ENCODE measurements at places on chromosomes 3 and 15.

DNA sequence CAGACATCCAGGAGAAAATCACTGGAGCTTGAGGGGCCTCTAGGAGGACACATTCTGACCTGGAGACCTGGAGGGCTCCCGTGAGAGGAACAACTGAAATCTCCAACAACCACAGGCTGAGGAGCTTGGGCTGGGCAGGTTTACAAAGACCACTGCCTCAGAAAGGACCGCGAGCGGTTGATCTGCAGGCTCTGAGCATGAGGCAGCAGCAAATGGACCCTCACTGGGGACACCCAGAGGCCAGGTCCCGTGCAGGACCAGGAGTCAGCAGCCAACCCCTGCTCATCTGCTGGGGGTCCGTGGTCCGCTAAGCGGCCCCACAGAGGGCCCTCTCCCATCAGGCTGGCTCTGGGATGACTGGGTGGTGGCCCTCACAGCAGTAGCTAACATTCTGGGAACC, 10.5 kb upstream of the EPHB3 start:
- no peak for DNase-seq

DNA sequence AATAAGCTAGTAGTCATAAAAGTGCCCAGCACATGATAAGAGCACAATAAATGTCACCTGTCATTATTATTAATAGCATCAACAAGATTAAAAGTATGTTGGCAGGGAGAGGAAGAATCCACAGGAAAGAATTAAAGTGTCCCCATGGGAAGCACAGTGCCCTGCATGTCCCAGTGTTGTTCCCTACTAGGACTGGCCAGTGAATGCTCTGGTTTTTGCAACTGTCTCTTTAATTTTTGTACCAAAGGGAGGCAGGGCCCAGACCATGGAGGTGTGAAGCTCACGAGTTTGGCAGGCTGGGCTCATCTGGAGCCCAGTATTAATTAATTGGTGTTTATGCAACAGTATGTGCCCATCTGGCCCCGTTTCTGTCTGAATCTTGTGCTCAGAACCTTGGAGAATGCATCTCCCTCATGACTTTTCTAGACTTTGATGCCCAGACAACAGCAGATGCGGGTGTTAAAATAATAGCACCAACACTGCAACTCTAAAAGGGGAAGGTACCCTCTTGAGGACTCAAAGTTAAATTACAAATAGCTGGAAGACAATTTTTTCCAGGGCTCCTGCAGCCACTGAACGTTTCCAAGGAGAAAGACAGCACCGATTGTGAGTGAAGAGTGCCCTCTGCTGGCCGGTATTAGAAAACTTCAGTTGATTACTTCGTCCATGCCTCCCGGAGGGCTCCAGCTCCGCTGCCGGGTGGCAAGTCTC, 71.9 kb upstream of the SPATA12 start:
- peak; percentile 78 for DNase-seq

DNA sequence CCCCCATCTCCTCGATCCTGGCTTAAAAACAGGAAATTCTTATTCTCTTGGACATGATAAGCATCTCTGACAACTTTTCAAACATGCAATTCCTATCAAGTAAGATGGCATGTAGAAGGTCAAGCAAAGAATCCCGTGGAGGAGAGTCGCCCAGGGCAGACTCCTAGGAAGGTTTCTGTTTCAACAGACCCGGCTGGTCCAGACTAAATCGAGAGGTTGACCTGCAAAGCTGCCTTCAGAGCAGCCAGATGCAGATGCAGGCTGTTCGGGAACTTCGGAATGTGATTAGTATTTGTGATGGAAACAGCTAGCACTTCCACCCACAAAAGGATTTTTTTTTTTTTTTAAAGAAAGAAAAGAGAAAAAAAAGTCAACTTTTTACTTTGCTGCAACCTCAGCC, 216.8 kb downstream of the NR1D2 start:
- DNase-seq = no peak

GRCh38 chr3:193914602-193915001, 221.3 kb upstream of the HES1 start:
- DNase-seq = no peak

DNA sequence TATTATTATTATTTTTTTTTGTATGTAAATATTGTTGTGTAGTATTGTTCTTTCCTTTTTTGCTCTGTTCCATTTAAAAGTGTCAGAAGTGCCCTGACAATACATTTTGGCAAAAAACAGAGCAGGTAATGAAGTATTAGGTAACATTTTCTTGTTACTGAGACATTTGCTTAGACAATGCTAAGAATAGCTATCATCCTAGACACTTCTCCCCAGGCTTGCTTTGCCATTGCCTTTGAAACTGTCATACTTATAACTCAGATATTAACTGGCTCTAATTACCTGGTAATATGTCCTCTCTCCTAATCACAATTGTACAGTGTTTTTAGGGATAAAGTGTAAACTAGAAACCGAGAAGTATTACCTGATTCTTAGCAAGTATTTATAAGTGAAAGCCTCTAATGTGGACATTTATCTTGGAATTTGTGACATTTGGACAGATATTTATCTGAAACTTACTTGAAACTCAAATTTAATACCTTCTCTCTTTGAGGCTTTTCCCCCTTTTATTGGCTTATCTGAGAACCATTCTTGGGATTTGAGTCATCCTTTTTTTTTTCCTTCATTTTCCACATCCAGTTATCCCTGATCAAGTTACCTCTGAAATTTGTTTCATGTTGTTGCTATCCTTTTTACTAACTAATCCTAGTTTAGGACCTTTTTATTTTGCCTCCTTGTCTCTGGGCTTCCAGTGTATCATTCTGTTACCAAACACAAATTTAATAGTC, 13.1 kb downstream of the ARIH1 start:
- DNase-seq = no peak

DNA sequence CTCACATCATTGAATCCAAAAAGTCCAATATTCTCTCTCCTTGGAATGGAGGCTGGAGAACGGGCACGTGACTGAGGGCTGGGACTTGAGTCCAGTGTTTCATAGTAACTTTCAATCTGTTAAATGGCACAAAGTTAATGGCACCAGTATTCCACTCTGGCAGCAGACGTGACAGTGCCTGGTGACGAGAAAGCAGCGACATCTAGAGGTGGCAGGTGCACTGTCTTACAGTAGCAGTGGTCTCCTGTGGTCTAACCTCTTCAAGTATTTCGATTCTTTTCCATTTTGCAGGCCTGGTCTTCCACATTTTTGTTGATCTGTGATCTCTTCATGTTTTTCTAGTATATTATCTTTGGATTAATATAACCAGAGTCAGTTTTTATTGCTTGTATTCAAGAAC, 107.1 kb downstream of the OXSM start:
- no peak for DNase-seq

DNA sequence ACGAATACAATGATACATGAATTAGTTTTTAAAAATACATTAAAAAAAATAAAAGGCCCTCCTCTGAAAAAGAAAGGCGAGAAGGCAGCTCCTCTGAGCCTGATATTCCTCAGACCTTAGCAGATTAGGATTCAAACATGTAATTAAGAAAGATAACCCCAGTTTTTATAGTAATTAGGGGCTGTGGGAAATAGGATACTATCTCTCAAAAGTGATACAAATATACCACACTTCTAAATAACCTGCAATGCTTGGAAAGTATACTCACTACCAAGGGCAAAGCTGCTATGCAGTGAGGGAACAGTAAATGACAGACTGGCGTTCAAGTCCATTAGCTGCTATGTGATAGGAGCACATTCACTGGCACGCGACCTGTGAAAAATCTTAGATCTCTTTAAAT, 445.1 kb downstream of the FOXP1 start:
- DNase-seq = no peak

DNA sequence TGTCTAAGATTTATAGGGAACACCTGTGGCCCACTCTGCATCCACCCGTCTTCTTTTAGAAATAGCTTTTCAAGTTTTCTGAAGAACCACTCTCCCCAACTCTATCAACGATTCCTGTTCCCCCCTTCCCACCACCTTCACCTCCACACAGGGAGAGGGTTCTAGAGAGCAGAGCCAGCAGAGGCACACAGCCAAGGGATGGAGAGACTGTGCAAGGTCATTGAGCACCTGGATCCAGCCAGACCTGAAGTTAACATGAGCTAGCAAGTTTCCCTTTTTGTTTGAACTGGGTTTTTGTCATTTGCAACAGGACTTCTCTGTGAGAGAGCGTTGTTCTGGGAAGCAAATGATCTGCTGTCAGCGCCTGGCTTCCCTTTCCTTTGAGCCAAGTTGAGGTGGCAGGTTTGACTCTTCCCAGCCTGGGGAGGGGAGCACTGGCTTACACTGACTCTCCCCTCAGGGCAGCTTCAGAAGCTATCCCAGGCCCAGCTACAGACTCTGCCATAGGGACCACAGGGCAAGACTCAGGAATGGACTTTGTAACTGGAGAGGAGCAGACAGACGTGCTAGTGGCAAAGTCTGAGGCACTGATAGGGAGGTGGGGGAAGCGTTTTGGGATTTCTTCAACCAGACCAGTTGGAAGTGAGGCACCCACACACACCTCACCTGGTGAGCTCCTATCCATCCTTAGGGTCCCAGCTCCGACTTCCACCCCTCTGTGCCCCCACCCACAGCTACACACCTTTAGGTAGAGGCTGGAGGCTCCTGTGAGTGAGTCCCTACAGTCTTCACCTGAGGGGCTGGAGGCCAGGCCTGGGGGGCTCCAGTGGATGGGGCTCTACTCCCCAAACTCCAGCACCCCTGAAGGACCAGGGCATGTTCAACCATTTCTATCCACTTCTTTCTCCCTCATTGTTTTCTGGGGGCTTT, 19.4 kb upstream of the PLXNA1 start:
- no peak for DNase-seq

GRCh38 chr3:61719278-61719977, 158.1 kb downstream of the PTPRG start:
- no peak for DNase-seq

DNA sequence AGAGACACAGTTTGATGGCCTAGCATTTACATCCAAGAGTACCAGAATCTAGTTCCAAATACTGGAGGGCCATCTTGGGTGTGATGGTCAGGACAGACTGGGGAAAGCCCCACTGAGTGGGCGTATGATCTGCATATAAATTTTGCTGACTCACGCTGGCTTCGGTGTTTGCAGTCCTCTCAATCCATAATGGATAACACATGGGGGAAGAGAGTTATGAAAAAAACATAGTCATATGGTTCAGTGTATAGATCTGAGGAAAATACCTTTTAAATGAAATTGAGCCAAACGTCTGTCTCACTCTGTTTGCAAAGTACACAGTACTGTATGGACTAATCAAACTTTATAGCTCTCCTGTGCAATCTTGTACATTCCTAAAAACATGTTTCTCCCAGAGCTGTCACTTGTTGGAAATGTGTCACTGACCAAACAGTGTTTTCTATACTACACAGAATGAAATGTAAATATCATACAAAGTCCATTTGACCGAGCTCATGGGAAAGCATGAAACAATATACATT, 125.3 kb upstream of the THBS1 start:
- no peak for DNase-seq

DNA sequence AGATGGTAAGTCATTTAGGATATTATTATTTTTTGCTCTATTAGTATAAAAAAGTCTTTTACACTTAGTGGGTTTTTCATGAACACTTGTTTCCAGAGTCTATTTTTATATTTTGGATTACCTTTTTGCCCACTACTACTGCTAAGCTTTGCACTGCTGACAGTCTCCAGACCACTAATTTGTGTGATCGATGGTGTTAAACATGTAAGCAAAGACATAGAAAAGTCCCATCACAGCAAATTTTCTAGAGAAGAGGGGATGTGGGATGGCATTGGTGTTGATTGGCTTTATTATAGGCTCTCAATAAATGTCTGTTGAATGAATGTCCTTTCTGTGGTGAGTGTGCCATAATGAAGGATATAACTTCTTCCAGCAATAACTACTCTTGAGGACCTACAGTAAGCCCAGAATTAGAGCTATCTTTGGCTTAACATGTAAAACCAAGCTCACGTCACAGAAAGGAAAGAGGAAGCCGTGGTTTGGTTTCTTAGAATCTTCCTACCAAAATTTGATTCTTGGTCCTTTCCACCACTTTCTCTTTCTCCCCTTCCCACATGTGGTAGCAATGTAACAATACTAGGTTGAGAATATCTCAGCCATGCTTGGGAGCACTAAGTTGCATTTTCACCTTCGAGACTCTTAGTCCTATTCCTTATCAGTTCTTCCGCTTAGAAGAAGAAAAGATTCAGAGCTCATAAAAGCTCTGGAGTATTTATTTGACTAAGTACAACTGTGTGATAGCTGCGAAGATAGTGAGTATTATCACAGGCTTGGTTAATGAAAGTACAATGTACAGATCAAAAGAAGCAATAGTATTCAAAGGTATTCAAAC, 90.6 kb upstream of the UMPS start:
- no peak for DNase-seq

GRCh38 chr15:52481915-52482314, 46.8 kb downstream of the MYO5A start:
- DNase-seq = no peak

DNA sequence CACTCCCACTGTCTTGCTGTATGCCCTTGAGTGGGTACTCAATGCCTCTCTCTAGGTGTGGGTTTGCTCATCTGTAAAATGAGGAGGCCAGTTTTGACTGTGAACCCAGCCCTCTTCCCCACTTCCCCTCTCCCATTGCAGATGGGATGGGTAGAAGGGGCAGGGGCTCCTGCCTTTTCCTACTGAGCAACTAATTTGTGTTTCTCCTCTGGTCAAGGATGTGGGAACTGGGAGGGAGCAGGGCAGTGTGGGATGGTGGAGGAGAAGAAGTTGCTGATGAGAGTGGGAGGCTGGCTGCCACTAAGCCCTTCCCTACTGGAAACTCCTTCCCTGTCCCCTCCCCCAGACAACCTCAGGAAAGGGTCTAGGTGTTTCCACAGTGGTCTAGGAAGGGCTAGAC, 20.1 kb upstream of the ANKDD1A start:
- DNase-seq = no peak

DNA sequence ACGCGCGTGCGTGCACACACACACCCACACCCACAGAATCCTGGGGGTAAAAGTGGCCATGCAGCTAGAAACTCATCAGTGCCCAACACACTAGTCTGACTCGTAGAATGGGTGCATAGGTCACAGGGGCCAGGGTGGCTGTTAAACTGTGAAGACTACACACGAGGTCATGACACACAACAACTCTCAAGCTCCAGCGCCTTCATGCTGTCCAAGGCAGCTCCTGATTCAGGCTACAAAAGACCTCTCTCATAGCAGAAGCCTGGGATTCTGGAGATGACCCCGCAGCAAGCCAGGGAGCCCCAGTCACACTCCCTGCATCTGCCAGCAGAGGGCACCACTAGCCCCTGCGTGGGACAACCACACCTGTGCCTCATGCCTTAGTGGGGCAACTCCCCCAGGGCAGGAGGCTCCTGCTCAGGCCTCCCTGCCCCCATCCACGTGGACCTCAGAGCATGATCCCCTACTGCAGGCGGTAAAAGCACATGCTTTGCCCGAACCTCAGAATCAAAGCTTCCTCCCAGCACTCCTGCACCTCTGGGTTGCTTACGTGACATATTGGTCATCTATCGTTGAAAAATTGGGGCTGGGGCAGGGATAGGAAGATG, 93.1 kb downstream of the LRIG1 start:
- peak; percentile 39 for DNase-seq

DNA sequence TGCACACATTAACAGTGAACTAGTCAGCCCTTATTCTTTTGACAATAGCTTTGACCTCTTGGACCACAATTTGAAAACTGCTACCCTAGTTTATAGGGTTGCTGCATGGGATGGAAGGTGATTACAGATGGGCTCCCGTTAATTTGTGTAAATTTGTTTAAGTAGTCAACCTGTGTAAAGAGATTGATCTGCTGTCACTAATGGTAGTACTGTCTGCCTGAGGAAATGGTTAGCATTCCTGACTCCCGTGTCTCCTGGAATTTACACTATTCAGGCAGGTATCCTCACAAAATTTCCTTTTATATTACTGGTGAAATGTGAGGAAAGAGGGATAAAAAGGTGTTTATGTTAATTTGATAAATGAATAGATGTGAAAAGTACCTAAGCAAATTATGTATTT, 15.3 kb upstream of the EBLN2 start:
- DNase-seq = no peak

Measured in NCI-H345 (cell line).